ENCODE measurements at places on chromosomes 6 and 20.

DNA sequence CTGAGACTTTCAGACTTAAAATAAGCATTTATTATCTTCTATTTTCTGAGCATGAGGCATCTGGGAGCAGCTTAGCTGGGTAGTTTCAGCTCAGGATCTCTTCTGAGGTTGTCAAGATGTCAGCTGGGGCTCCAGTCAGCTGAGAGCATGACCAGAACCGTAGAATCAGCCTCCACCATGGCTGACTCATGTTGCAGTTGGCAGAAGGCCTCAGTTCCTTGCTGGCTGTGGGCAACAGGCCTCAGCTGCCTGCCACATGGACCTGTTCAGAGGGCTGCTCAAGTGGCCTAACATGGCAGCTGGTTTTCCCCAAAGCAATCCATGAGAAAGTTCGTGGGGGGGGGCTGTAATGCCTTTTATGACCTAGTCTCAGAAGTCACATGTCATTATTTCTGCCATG is 142.3 kb downstream of the LY86 start:
- no peak for DNase-seq

DNA sequence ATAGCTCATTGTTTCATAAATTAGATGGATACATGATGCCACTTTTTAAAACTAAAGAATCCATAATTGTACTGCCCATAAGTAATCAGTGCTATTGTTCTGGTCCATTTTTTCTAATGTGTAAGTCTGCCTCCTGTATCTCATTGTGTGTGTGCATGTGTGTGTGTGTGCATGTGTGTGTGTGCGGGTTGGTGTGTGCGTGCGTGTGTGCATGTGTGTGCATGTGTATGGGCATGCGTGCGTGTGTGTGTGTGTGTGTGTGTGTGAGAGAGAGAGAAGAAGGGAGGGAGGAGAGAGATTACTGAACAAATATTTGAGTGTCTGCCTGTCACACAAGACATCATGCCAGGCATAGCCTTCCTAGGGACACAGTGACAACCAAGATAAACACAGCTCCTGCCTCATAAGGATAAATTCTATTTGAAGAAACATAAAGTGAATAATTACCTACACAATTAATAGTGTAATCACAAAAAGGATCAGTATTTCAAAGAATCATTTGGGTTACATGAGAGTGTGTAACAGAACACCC is 33.2 kb upstream of the RPS6KA2 start:
- no peak for DNase-seq

- DNase-seq = no peak
Measured at GRCh38 chr6:105850261-105851112, 235.6 kb upstream of the PRDM1 start.

DNA sequence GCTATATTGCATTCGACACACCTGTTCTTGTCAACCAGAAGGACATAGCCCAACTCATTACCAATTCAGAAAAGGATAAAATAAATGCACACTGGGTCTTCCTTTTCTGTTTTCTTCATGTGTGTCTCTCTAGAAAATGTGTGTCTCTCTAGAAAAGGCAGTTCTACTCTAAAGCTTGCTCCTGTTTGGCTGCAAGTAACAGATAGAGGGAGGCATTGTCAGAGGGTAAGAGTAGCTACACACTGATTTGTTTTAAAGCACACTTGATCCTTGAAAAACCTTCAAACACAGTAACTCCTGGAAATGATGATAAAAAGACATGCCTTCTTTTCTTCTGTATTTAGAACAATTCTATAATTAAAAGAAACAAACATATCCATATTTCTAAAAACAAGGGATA is 21.3 kb downstream of the GRM1 start:
- no peak for DNase-seq

GRCh38 chr6:30357678-30358540 is 13.0 kb downstream of the RPP21 start:
- peak; percentile 14 for DNase-seq

DNA sequence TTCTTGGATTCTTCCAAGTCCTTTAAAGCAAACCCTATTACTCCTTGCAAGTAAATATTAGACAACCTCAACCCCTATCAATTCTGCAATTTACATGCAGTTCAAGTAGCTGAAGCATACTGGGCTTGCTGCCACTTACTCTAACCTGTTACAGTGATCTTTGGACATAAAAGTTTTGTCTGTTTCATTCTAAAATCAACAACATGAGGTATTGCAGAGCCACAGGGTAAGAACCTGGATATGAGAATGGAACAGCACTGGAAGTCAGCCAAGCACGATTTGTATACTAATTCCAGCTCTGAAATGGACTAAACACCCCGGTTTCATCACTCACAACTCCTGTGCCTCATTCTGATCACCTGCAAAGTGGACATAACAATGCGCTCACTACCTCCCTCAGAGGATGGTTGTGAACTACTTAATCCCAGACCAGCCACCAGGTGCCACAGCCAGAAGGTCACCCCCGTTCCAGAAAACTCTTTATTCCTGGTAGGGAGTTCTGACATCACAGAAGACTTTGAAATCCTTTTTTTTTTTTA is 270.0 kb downstream of the ADGB start:
- DNase-seq = no peak

GRCh38 chr20:63544241-63544957 is 3.1 kb downstream of the SRMS start:
- no peak for DNase-seq

GRCh38 chr6:52745764-52746201 is 17.5 kb downstream of the GSTA2 start:
- DNase-seq = no peak

GRCh38 chr20:11810311-11811083 is 107.2 kb upstream of the BTBD3 start:
- no peak for DNase-seq

GRCh38 chr6:73353636-73354593 is at the start of gene DPPA5:
TSS of gene DPPA5 (minus strand) at chr6:73354276. CDS start at chr6:73354225, 51 bp downstream.
- DNase-seq = no peak

DNA sequence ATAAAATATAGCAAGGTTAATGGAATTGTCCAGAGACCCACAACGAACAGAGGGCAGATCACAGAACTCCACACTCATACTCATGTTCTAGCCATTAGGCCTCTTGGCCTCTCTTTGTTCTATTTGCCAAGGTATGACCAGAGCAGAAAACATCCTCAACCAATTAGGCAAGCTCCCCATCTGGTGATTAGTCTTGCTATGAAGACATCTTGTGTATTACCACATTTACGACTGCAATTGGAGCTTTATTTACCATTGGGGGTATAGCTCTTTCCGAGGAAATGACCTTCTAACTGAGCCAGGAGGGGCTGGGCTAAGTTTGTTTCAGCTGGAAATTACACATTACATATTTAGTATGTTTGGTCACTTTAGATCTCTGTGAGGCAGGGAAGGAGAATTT is 593.9 kb downstream of the CD109 start:
- no peak for DNase-seq

GRCh38 chr6:41805830-41806774 is 18.6 kb downstream of the TOMM6 start:
- DNase-seq = no peak

- no peak for DNase-seq
Measured at GRCh38 chr6:110705543-110705942, 109.7 kb downstream of the CDK19 start.

DNA sequence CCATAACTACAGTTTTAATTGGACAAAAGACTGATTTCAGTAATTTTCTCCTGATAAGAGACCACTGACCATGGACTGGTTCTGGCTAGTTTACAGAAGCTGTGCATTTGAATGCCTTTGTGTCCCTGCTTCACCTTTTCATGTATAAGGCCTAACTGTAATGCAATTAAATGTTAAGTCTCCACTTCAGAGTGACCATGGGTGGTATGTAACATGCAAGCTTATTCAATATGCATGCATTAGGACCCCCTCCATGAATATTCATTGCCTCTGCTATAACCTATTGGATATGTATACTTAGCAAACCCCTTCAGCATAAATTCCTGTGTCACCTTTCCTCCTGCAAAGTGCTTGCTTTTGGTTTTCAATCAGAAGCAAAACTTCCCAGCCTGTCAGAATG is 2.2 kb downstream of the UBD start:
- DNase-seq = no peak

- no peak for DNase-seq
Measured at GRCh38 chr6:41785689-41786450, 1.6 kb upstream of the TOMM6 start.

DNA sequence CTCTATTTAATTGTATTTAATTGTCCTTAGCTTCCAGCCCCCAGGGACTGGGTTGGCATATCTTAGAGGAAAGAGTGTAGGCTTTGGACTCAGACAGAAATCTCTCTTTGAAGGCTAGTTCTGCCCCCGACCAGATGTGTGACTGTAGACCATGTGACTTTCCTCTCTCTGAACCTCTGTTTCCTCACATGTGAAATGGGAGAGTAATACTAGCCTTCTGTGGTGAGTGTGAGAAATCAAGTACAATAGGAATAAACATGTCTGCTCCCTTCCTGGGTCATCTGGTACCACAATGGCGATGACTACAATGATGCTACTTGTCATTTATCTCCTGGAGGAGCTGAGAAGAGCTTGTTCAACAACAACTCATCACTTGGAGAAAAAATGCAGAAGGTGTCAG is 179.9 kb downstream of the LRFN2 start:
- DNase-seq = no peak

GRCh38 chr6:168507297-168507696 is 66.3 kb downstream of the SMOC2 start:
- no peak for DNase-seq

GRCh38 chr6:106411643-106412200 is 51.2 kb downstream of the CRYBG1 start:
- DNase-seq = no peak

GRCh38 chr6:90233994-90234393 is 62.6 kb downstream of the BACH2 start:
- DNase-seq = peak; percentile 43

- DNase-seq = no peak
Measured at GRCh38 chr6:109202409-109203264, 107.3 kb downstream of the CEP57L1 start.

DNA sequence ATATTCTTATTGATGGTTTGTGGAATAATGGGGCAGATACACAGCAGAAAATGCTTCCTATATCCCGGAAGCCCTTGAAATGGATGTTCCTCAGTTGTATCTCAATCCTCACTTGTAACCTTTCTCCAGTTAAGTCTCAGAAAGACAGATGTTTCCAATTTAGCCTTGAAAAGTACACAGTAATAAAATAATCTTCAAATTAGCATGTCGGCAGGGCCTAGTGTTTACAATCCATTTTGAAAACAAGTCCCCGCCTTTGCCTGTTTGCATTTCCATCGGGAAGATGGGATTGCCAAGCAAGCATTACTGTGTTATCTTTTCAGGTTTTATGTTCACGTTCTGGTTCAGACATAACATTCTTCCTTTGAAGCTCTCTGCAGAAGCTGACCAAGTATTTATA is 41.5 kb downstream of the SNRNP48 start:
- no peak for DNase-seq

DNA sequence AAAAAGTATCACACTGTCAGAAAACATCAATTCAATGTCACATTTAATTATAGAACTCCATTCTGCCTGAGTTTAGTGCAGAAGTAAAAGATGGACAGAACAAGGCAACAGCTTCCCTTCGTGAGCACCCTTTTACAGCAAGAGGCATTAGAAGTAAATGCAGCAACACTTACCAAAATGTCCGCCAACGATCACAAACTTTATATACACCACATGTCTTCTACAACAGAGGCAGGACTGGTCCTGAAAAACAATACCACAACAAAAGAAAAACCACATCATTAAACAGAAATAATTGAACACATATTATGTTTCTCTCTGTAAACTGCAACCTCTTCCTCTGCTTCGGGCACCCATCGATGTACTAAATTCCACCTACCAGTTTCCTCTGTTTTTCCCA is 92.9 kb downstream of the FYN start:
- no peak for DNase-seq

DNA sequence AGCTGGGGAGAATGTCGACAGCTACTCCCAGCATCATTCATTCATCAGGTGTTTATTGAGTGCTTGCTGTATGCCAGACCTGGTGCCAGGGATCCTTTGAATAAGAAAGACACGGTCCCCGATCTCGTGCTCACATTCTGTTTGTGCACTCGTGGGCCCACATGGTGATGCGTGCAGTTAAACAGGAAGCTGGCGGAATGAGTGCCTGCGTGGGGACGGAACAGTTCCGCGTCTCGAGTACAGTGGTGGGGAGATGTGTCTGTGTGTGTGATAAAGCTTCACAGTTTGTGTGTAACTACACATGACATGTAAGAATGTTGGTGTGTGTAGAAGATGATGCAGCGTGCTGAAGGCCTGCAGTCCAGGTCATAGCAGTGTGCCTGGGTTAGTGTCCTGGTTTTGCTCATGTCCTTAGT is 6.5 kb downstream of the RBM38 start:
- DNase-seq = no peak

- DNase-seq = no peak
Measured at GRCh38 chr6:109507490-109508072, 24.6 kb upstream of the ZBTB24 start.

DNA sequence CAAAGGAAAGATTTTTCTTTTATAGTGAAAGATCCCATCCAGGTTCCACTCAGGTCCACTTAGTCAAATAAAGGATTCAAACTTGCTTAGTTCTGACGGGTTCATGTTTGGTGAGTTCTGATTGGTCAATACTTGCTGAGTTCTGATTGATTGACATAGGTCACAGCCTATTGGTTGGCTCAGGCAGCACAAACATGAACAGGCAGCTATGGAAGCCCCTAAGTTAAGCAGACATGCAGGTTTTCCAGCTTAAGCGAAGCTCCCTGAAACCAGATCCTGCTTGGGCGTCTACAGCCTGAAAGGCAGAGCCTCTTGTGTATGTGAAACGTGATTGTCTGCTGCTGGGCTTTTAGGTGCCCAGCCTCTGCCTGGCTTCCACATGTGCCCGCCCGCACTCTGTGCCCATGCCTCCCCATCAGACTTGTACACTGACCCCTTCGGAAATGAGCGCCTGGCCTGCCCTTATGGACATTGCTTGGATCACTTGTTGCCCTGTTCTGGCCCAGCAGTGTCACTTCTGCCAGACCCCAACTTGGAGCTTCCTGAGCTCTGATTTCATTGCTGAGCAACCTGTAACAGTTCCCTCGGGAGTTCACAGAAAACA is 45.4 kb upstream of the ECI2 start:
- no peak for DNase-seq

GRCh38 chr6:38507173-38507572 is 132.6 kb downstream of the BTBD9 start:
- no peak for DNase-seq

- no peak for DNase-seq
Measured at GRCh38 chr20:39136798-39137197, 174.7 kb downstream of the DHX35 start.

GRCh38 chr6:158628542-158628941 is 16.0 kb downstream of the DYNLT1 start:
- no peak for DNase-seq

Data from stimulated activated CD8-positive, alpha-beta memory T cell treated with anti-CD3 and anti-CD28 coated beads, Interleukin-12 subunit alpha, Interleukin-12 subunit beta, amount 100 ng/mL, for 4 hours (primary cell).